Activated B cell treated with CpG ODN at 0.5 μM for 24 hours (primary cell): ENCODE measurements at places on chromosomes 12 and 14. TPM values are rescaled to one million over a fixed set of nuclear protein-coding genes. Genes with fewer than 3 reads are reported as not detected.

The EFS gene
- not detected in 2 replicates for total RNA-seq

The MYF5 gene
- not detected in 2 replicates for total RNA-seq

The KCNMB4 gene
- total RNA-seq, result 0.71 and 0.86 TPM in 2 replicates

DNA sequence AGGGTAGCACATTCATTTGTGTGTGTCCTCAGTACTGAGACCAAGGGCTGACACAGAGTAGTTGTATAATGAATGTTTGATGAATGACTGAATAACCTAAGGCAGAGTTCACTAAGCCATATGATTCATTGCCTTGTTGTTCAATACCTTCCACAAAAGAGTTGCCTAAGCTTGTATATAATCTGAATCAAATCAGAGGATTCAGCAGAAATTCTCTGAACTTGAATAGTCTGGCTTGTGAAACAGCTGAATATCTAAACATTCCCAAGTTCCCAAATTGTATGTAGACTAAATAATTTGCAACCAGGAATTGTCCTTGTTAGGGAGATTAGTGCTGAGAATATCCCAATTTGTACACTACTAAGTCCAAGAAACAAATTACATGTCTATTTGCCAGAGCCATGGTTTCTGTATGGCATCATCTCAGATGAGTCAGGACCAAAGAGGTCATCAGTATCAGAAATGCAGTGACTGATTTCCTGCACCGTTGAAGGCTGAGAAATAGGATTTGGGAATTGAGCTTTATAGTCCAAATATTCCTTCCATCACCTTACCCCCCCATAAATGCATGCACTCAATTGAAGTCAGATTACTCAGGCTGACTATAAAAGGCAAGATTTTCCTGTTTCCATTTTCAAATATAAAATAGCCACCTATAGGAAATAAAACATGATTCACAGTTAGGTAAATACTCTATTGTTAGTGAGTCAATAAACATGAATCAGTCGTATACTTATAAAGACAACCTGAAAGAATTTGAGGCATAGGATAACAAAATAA lies 168.7 kb downstream of the PHLDA1 start:
- DNase-seq, result no peak

GRCh38 chr14:52370406-52370935 lies 56.4 kb downstream of the PTGER2 start:
- no peak for DNase-seq

The OASL gene
- 0.86 and 1.4 TPM in 2 replicates for total RNA-seq

The CD69 gene
- total RNA-seq, result 23.7 and 26.7 TPM in 2 replicates

DNA sequence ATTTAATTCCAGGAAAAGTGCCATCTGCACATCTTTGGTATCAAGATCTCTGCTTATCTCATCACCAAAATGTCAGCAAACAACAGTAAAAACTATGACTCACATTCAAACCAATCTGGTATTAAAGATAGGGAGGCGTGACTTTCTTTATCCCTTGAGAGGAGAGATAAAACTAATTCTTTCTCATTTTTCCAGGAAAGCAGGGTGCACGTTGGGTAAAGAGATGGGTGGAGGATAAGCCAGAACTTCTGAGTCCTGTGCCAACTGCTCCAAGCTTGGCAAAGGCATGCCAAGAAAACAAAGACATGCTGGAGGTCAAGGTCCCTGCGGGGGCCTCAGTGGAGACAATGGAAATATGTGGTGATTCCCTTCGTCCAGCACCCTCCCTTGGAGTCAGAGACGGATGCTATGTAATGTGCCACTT lies 225.8 kb upstream of the PLXNC1 start:
- DNase-seq, result no peak

- no peak for DNase-seq
These were observed 16.4 kb upstream of the KERA start for GRCh38 chr12:91074154-91074709.

DNA sequence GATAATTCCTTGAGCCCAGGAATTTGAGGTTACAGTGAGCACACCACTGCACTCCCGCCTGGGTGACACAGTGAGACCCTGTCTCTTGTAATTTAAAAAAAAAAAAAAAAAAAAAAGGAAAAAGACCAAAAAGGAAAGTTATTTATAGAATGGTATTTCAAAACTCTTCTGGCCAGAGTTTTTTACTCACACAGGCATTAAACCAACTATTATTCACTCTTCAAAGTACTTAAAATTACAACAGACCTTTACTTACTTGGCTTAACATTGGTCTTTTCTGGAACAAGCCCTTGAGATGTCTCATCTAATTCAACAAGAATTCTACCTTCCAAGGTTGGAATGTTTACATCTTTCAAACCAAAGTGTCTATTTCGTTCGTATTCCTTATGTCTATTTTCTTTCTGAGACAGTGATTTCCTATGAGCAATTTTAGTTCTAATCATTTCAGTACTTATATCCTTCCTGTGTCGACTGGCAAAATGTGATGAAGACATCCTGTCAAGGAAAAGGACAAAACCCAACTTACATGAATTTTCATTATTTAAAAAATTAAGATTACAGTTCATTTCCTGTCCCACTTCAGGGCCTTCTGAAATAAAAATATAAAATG lies 2.6 kb downstream of the DLGAP5 start:
- DNase-seq, result no peak
